ENCODE measurements at places on chromosomes 2 and 18.

GRCh38 chr2:15808204-15808910 lies 132.0 kb upstream of the MYCN start:
- no peaks in the 10 kb centered on the region for H3K4me1 ChIP-seq
- H3K36me3 ChIP-seq = no peaks in the 10 kb centered on the region
- H3K27me3 ChIP-seq = no peaks in the 10 kb centered on the region
- no peak overlapping the region for H3K27ac ChIP-seq
- H3K4me3 ChIP-seq = no peak overlapping the region

DNA sequence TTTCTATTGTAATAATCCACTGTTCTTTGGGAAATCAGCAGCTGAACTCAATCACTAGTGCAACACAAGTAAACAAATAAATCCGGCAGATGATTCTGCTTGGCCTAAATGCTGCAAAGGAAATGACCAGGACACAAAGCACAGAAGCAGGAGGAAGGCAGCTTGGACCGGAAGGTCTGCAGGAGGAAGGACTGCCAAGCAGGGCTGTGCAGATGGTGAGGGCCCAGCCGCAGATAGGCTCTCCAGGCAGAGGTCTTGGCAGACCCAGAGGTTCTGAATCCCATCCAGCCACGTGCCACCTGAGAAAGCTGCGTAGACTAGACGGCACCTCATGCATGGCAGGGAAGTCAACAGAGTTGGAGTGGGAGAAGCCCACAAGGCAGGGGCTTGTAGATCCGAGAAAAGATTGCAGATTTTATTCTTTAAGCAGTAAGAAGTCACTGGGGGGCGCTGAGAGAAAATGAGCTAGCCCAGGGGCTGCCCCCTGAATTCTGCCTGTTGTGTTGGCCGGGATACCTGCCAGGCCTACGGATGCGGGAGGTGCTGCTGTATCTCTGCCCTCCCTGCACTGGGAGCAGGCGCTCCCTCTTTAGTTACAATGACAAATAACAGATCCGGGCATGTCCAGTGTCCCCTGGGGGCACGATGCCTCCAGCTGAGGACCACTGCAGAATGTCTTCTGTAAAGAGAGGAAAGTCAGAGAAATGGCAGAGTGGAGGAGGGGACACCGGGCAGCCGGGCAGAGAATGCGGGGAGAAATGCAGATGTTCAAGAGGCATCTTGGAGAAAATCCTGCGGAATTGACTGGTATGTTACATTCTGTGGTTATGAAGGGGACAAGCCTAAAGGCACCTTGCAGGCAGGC lies 153.5 kb downstream of the PXDN start:
- H3K36me3 ChIP-seq = no peaks in the 10 kb centered on the region
- no peak overlapping the region for H3K4me3 ChIP-seq
- H3K4me1 ChIP-seq = no peaks in the 10 kb centered on the region
- no peak for DNase-seq
- H3K27ac ChIP-seq = no peak overlapping the region

DNA sequence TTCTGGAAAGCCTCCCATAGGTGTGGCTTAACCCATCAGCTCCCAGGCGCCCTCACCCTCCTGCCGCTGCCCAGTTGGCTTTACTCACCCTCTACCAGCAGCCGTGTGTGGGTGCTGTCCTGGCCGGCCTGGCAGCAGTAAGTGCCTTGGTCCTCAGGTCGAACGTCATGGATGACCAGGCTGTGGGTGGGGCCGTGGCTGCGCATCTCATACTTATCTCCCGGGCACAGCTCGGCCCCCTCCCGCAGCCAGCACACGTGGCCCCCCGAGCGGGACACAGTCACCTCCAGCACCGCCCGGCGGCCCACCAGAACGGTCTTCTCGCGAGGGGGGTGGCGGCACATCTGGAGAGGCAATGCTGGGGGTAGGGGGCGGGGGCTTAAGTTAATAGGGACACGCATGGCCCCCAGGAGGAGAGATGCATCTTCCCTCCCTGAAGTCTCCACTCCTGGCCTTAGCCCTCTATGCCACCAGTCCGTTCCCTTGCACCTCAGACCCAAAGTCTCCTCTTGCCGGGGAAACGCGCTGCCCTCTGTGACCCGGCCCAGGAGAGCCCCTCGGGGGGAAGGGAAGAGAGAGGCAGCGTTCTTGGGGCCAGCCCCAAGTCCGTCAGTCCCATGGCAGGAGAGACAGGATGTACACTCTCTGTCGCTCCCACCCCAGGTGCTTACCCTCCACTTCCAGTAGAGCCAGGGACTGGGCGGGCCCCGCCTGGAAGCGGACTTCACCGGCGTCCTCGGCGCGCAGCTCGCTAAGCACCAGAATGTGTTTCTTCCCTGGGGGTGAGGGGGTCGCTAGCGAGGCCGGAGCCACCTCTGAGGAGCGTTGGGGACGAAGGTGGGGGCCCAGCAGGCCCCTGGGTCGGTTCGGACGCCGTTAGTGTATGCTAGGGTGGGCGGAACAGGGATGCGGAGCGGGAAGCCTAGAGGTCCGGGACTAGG lies 7.9 kb downstream of the TMEM198 start:
- H3K36me3 ChIP-seq = no peaks in the 10 kb centered on the region
- H3K27me3 ChIP-seq = peaks cover 33% of the 10 kb centered on the region
- H3K27ac ChIP-seq = no peak overlapping the region
- H3K4me3 ChIP-seq = peak overlapping the region; percentile 46
- DNase-seq = no peak
- H3K4me1 ChIP-seq = peaks cover 24% of the 10 kb centered on the region

- H3K27me3 ChIP-seq = no peaks in the 10 kb centered on the region
- DNase-seq = no peak
- no peak overlapping the region for H3K27ac ChIP-seq
- H3K36me3 ChIP-seq = no peaks in the 10 kb centered on the region
Measured at GRCh38 chr2:37388074-37388473, 43.6 kb downstream of the QPCT start.

- no peak for DNase-seq
- no peaks in the 10 kb centered on the region for H3K4me1 ChIP-seq
- no peak overlapping the region for H3K27ac ChIP-seq
- H3K4me3 ChIP-seq = no peak overlapping the region
- no peaks in the 10 kb centered on the region for H3K27me3 ChIP-seq
- H3K36me3 ChIP-seq = no peaks in the 10 kb centered on the region
Measured at GRCh38 chr2:1617425-1618021, 126.8 kb downstream of the PXDN start.

GRCh38 chr2:136539355-136539754 lies 226.0 kb upstream of the THSD7B start:
- H3K27me3 ChIP-seq = peaks cover 2% of the 10 kb centered on the region
- no peak overlapping the region for H3K27ac ChIP-seq
- no peak overlapping the region for H3K4me3 ChIP-seq
- H3K36me3 ChIP-seq = no peaks in the 10 kb centered on the region
- DNase-seq = no peak

DNA sequence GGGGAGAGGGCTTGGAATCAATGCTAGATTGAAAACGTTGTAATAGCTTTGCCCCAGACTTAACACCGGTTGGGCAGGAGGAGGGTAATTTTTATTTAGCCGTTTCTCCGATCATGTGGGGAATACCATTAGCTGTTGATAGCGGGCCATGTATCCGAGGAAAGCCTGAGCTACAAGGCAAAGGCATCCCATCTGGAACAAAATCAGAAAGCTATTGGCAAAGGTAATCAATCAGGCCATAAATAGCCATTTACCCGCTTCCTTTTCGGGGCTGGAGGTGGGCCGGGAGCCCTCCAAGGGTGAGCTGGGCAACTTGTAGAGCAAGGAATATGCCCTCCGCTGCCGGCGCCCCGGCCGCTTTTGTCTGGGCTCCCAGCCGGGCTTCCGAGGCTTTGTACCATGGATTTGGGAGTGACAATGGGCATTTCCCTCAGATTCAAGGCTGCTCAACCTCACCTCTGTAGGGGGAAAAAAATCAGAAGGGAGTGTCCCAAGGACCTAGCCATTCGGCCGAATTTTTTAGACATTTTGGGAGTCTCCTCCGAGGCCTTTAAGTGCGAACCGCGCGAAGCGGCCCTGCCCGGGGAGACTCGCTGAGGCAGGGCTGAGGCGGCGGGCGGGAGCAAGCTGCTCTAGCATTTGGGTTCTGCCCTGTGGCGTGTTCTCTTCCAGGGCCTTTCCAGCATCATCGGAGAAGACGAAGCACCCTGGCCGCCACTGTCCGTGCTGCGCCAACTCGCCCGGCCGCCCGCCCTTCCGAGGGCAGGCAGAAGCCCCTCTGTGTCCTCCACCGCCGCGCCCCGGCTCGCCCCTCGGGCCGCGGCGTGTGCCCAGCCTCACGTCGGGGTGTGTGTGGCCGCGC lies 1.1 kb upstream of the HOXD9 start:
- no peak for DNase-seq
- H3K27ac ChIP-seq = no peak overlapping the region
- no peaks in the 10 kb centered on the region for H3K36me3 ChIP-seq
- peaks cover 90% of the 10 kb centered on the region for H3K27me3 ChIP-seq
- no peak overlapping the region for H3K4me3 ChIP-seq
- peaks cover 26% of the 10 kb centered on the region for H3K4me1 ChIP-seq

GRCh38 chr18:7896161-7896560 lies 329.0 kb downstream of the PTPRM start:
- H3K36me3 ChIP-seq = no peaks in the 10 kb centered on the region
- DNase-seq = no peak
- no peaks in the 10 kb centered on the region for H3K27me3 ChIP-seq

- no peaks in the 10 kb centered on the region for H3K27me3 ChIP-seq
- H3K4me1 ChIP-seq = no peaks in the 10 kb centered on the region
- H3K27ac ChIP-seq = no peak overlapping the region
- DNase-seq = no peak
Measured at GRCh38 chr18:55000529-55000928, 41.3 kb upstream of the CCDC68 start.

GRCh38 chr2:187477051-187477450 lies 29.0 kb upstream of the CALCRL start:
- no peak for DNase-seq
- no peak overlapping the region for H3K27ac ChIP-seq
- no peaks in the 10 kb centered on the region for H3K36me3 ChIP-seq
- H3K27me3 ChIP-seq = no peaks in the 10 kb centered on the region

- H3K4me3 ChIP-seq = no peak overlapping the region
- H3K27me3 ChIP-seq = no peaks in the 10 kb centered on the region
- no peak overlapping the region for H3K27ac ChIP-seq
- H3K4me1 ChIP-seq = no peaks in the 10 kb centered on the region
Measured at GRCh38 chr2:194706179-194706578, 950.8 kb upstream of the SLC39A10 start.

- H3K4me3 ChIP-seq = no peak overlapping the region
- no peaks in the 10 kb centered on the region for H3K27me3 ChIP-seq
- no peak for DNase-seq
- H3K4me1 ChIP-seq = no peaks in the 10 kb centered on the region
- H3K27ac ChIP-seq = no peak overlapping the region
Measured at GRCh38 chr2:118481299-118481698, 366.1 kb downstream of the EN1 start.

DNA sequence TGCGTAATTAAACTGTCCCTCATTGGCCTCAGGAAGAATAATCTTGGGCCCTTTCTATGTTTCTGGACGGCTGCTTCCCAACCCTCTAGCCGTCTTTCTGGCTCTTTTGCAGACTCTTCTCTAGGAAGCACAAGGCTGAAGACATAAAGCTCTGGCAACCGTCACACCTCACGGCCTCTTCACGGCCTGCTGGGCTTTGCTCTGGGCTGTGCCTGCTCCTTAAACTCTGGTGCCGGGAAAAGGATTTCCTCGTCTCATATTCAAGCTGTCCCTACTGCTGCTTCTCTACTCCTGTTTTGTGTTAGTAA lies 36.0 kb upstream of the WIPF1 start:
- H3K27ac ChIP-seq = peak overlapping the region; percentile 77
- no peaks in the 10 kb centered on the region for H3K27me3 ChIP-seq
- H3K36me3 ChIP-seq = peaks cover 25% of the 10 kb centered on the region
- DNase-seq = no peak
- peaks cover 38% of the 10 kb centered on the region for H3K4me1 ChIP-seq
- peak overlapping the region; percentile 73 for H3K4me3 ChIP-seq

- no peaks in the 10 kb centered on the region for H3K4me1 ChIP-seq
- H3K36me3 ChIP-seq = no peaks in the 10 kb centered on the region
- H3K27me3 ChIP-seq = peaks cover 6% of the 10 kb centered on the region
- no peak for DNase-seq
- no peak overlapping the region for H3K4me3 ChIP-seq
- no peak overlapping the region for H3K27ac ChIP-seq
Measured at GRCh38 chr2:198280145-198280544, 475.8 kb downstream of the PLCL1 start.

- H3K27me3 ChIP-seq = no peaks in the 10 kb centered on the region
- H3K4me3 ChIP-seq = no peak overlapping the region
- H3K27ac ChIP-seq = no peak overlapping the region
Measured at GRCh38 chr2:151181524-151181923, 80.1 kb downstream of the RBM43 start.

GRCh38 chr2:120470041-120470965 lies 124.4 kb downstream of the INHBB start:
- no peaks in the 10 kb centered on the region for H3K36me3 ChIP-seq
- DNase-seq = no peak
- no peak overlapping the region for H3K27ac ChIP-seq
- H3K27me3 ChIP-seq = no peaks in the 10 kb centered on the region
- H3K4me3 ChIP-seq = no peak overlapping the region

DNA sequence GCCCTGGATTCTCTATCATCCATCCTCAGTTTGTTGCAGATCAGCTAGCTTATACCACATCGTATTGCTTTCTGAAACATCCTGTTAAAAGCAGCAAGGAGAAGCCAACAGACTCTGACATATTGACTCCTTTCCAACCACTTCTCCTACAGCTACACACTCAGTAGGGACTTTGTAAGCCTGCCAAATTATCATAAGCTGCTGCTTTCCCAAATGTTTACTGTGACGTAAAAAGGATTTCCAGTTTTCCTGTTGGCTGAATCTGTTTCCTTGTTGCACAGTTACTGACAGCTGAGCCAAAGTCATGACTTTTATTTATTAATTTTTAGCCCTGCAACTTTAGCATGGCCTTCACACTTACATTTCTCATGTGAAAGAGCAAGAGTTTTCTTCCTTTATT lies 294.3 kb downstream of the KCNJ3 start:
- DNase-seq = no peak
- H3K4me3 ChIP-seq = no peak overlapping the region
- H3K27me3 ChIP-seq = no peaks in the 10 kb centered on the region
- no peak overlapping the region for H3K27ac ChIP-seq
- H3K36me3 ChIP-seq = no peaks in the 10 kb centered on the region

DNA sequence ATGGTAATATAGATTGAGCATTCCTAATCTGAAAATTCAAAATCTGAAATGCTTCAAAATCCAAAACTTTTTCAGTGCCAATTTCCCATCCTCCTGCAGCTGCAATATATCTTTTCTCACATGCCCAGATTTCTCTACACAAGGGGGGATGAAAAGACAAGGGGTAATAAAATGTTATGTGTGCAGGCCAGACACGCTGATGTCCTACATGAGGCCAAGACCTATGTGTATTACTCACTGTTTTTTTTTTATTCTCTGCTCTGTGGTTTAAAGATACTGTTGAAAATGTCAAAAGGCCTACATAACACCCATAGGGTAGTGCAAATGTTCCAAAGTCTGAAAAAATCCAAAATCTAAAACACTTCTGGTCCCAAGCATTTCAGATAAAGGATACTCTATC lies 41.2 kb upstream of the CWC22 start:
- DNase-seq = no peak
- no peaks in the 10 kb centered on the region for H3K36me3 ChIP-seq
- H3K4me1 ChIP-seq = no peaks in the 10 kb centered on the region
- no peak overlapping the region for H3K27ac ChIP-seq

- no peak overlapping the region for H3K4me3 ChIP-seq
- peaks cover 19% of the 10 kb centered on the region for H3K36me3 ChIP-seq
- no peak for DNase-seq
Measured at GRCh38 chr2:195694553-195694952, 37.5 kb downstream of the SLC39A10 start.

GRCh38 chr2:198129609-198130008 lies 325.2 kb downstream of the PLCL1 start:
- H3K4me3 ChIP-seq = no peak overlapping the region
- DNase-seq = no peak
- no peaks in the 10 kb centered on the region for H3K4me1 ChIP-seq
- no peak overlapping the region for H3K27ac ChIP-seq
- H3K36me3 ChIP-seq = no peaks in the 10 kb centered on the region

All from CD4-positive, alpha-beta T cell (primary cell).